Stimulated activated CD8-positive, alpha-beta memory T cell treated with anti-CD3 and anti-CD28 coated beads, Interleukin-4, amount 100 ng/mL, for 1 hour (primary cell): ENCODE measurements at places on chromosomes 11 and 22.

DNA sequence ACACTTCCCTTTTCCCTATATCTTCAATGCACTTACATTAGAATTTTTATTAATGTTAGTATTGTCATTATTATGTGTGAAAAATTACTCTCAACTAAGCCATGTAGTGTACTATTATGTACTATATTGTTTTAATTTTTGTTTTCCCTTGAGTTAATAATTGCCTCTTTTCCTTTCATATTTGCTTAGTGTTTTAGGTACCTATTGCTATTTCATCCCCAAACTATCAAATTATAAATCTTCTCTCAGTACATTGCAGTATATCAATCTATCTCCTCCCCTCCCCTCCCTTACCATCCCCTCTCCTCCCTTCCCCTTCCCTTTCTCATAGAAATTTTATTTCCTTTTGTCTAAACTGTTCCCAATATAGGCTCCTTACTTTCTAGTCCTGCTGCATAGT, 12.8 kb upstream of the TENM4 start:
- no peak for DNase-seq

DNA sequence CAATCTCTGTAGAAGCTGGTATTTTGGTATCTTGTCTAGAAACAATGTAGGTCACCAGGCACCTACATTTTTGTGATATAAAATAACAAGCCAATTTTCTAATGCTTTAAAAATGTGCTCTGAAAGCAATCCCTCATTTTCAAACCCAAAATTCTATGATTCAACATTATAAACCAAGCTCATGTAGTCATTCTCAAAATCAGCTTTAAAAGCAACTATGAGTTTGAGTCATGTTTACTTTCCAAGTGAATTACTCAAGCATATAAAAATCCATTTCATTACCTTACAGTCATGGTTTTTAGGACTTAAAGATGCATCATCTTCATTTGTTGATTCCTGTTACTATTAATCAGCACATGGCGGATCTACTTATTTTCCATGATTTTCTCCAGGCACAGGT, 216.4 kb downstream of the GRM5 start:
- no peak for DNase-seq

GRCh38 chr11:73344191-73344607, 32.0 kb upstream of the RELT start:
- DNase-seq = no peak

GRCh38 chr11:113721462-113722066, 15.5 kb upstream of the TMPRSS5 start:
- no peak for DNase-seq

DNA sequence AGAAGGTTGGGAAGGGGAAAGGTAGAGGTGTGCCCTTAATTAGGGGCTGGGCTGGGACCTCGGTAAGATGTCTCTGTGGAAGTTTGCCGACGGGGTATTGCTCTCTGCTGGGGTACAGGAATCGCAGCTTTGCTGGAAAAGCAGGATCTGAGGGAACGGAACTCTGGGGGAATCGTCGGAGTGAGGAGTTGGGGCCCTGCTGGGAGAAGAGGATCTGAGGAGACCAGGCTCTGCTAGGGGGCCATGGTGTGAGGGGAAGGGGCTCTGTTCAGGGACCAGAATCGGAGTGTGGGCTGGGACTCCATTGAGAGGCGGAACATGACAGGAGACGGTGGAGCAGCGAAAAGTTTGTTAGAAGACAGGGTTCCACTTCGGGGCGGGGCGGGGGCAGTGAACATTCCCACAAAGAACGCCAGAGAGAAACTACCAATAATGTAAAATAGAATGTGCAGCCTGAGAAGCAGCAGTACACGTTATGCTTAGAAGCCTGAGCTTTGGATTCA, 456 bp downstream of the AAMDC start:
- DNase-seq = no peak

DNA sequence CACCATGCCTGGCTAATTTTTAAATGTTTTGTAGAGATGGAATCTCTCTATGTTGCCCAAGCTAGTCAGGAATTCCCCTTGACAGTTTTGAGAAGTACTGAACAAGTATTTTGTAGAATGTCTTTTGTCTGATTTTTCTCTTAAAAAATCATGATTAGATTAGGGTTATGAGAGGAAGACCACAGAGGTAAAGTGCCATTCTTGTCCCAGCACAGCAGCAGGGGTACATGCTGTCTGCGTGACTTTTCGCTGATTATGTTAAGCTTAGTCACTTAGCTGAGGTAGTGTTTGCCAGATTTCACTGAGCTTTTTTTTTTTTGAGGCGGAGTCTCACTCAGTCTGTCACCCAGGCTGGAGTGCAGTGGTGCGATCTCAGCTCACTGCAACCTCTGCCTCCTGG, 13.6 kb upstream of the NUP160 start:
- no peak for DNase-seq

- no peak for DNase-seq
Observed at GRCh38 chr11:66314561-66315497, 2.0 kb downstream of the CD248 start.

DNA sequence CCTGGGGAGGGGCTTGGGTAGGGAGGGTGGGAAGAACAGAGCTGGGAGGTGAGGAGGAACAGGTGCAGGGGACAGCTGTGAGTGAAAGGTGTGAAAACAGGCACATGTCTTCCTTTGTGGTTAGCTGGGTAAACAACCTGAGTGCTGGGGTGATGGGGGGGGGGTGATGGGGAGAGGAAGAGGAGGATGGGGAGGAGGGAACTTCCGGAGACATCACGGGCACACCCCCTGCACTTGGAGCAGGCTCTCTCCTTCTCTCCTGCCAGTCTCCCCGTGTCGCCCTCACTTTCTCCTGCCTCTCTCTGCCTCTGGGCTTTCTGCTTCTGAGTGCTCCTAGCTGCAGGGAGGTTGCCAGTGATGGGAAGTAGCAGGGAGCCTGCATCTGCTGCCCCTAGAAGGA, 8.8 kb downstream of the CXCR5 start:
- DNase-seq = no peak

- no peak for DNase-seq
Observed at GRCh38 chr11:45659031-45659817, 6.2 kb downstream of the CHST1 start.

DNA sequence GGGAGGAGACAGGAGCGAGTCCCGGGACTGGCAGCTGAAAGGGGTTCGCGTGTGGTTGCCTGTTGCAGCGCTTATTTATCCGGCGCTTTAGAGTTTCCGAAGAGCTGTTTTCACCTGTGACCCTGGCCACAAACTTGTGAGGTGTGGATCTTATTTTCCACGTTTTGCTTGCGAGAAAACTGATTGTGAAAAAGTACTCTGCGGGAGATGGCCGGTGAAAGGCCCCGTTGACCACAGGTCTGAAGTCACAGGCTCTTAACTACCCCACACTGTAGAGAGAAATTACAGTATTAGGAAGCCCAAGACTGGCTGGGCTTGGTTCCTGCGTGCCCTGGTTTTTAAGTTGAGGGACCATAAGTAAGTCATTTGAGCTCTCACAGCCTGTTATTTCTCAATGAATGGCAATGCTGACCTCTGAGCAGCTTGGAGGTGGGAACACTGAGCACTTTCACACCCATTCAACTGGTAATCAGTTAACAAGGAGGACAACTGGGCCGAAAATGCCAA, 379 bp upstream of the RAB38 start:
- DNase-seq = no peak

DNA sequence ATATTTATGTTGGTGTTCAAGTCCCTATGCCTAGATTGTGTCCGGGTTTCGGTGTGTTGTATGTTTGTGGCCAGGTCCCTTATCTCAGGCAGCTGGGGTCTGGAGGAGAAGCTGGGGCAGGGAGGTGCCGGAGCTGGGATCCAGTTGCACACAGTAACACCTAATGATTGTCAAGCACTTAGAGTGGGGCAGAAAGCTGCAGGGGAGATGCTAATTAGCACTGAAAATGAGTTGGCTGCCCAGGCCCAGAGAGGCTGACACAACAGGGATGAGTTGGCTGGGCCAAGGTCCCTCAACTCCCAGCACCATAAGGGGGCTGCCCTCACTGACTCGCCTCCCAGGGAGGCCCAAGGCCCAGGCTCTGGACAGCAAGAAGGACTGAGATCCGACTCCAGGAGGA, 12.2 kb downstream of the PDE2A start:
- no peak for DNase-seq

DNA sequence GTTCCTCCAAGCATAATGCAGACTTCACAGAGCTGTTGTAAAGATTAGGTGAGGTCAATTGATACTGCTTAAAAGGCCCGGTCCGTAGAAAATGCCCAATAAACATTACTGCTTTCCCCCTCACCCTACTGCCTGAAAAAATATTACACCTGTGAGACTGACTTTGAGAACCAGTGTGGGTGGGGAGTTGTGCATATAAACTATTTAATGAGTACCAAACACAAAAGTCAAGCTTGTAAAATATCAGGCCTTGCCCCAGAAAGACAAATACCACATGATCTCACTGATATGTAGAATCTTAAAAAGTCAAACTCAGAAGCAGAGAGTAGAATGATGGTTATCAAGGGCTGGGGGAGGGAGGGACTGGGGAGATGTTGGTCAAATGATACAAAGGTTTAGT, 46.7 kb downstream of the C22orf42 start:
- no peak for DNase-seq

GRCh38 chr11:117385906-117386305, 58.3 kb downstream of the CEP164 start:
- DNase-seq = no peak

DNA sequence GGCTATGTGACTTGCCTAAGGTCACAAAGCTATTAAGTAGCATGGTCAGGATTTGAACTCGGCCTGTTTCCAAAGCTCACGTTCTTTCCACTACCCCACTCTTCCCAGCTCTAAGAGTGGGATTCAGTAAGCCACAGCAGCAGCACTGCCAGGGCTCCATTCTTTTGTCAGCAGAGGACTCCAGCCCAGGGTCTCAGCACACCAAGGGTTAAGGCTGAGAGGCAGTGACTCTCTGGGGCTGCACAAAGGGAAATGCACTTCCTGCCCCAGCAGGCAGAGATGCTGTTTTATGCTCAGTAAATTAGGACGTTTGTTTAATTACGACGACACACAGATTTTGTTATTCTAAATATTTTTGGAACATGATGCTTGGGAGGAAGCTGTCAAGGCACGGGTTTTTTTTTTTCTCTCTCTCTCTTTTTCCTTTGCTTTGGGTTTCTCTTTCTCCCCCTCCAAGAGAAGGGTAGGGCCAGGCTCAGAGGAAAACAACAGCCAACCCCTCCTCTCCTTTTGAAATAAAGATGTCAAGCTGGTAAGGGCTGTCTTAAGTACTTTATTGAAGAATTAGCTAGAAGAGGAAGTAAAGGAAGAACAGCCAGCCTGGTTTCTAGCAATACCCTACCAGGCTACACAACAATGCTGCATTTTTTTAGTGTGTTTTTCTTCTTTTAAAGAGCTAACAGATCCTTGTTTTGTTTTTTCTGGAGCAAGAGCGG, 2.8 kb downstream of the MYH9 start:
- DNase-seq = no peak

- DNase-seq = no peak
Observed at GRCh38 chr11:112769170-112769569, 192.1 kb upstream of the NCAM1 start.

DNA sequence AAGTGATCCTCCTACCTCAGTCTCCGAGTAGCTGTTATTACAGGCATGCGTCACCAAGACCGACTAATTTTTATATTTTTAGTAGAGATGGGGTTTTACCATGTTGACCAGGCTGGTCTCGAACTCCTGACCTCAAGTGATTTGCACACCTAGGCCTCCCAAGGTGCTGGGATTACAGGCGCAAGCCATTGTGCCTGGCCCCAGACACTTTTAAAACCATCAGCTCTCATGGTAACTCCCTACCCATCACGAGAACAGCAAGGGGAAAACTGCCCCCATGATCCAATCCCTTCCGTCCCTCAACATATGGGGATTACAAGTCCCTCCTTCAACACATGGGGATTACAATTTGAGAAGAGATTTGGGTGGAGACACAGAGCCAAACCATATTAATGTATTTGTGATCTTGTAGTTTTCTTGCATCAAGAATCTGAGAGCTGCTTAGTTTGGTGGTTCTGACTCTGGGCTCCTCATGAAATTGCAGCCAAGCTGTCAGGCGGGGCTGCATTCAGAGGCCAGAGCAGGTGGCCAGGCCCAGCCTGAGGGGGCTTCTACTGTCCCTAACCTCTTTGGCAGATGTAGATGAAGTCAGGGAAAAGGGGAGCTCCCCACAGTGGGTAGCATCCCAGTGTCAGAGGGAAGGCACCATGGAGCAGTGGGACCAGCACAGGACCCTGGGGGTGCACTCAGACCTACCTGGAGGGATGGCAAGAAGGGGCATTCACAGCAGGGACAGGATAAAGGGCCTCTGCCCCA, 31.2 kb upstream of the PRAME start:
- DNase-seq = no peak

DNA sequence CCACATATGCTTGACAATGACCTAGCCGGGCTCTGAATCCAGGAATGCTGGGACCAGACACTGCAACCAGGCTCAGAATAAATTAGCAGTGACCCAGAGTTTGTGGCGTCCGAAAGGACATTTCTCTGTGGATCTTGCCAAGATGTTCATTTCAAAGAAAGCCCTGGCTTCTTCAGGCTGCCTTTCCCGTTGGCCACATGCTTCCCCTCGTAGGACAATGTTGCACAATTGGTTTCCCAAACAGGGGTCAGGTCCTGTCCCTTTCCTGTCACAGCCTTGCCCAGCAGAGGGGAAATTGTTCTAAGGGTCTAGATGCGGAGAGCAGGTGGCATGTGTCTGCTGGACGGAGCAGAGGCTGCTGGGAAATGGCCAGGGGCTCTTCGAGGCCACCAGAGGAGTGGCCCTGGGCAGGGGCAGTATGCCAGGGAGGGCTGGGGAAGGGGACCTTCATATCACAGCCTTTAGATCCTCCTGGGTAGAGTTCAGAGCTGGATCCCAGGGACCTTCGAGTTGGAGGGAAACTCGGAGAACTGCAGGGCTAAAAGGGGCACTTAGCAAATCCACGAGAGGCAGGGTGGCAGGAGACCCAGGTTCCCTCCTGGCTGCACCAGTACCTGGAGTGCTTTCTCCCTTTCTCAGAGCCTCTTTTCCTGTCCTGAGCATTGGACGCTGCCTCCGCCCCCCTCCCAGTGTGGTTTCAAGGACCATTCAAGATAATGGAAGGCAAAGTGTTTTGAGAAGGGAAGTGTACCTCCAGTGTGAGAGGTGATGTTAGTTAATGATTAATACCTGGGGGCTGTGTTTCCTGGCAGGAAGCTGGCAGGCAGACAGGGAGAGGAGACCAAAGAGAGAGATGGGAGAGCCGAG, 42.3 kb downstream of the C11orf96 start:
- DNase-seq = no peak

- no peak for DNase-seq
Observed at GRCh38 chr11:59141673-59142460, 789 bp upstream of the FAM111A start.

DNA sequence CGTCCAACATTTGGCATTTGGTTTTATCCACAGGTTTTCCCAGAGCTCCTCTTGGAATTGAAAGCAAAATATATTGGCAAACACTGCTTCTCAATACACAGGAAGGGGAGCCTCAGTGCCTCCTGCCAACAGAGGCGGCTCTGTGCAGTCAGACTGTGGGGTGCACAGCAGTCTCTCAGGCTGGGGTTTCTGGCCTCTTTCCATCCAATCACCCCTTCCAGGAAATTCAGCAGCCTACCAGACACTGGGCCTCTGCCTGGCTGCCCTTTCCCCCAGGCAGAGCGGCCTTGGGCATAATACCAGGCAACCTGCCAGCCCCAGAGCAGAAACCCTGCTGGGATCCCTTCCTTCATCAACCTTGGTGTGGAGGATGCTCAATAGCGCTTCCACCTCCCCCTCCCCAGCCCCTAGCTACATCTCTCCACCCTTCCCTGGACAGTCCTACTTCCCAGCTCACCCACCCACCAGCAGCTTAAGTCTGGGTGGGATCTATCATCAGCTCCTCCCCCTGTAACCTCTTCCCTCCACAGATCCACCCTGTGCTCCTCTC, 17.8 kb upstream of the RAPSN start:
- DNase-seq = no peak
